SJSA1 (cell line): ENCODE measurements at places on chromosomes 12 and 14. TPM values are rescaled to one million over a fixed set of nuclear protein-coding genes. Genes with fewer than 3 reads are reported as not detected.

Gene NUP107
- 62.8 and 93.5 TPM in 2 replicates for total RNA-seq

Gene TMEM119
- 225 and 311 TPM in 2 replicates for total RNA-seq

- DNase-seq, result no peak
- H3K27ac ChIP-seq, result no peak overlapping the region
- no peaks in the 10 kb centered on the region for H3K36me3 ChIP-seq
- H3K4me3 ChIP-seq, result no peak overlapping the region
- H3K4me1 ChIP-seq, result peaks cover 3% of the 10 kb centered on the region; the same call in 1 of the 2 replicates
Measured at GRCh38 chr14:73800970-73801515, 50.6 kb upstream of the PTGR2 start.

DNA sequence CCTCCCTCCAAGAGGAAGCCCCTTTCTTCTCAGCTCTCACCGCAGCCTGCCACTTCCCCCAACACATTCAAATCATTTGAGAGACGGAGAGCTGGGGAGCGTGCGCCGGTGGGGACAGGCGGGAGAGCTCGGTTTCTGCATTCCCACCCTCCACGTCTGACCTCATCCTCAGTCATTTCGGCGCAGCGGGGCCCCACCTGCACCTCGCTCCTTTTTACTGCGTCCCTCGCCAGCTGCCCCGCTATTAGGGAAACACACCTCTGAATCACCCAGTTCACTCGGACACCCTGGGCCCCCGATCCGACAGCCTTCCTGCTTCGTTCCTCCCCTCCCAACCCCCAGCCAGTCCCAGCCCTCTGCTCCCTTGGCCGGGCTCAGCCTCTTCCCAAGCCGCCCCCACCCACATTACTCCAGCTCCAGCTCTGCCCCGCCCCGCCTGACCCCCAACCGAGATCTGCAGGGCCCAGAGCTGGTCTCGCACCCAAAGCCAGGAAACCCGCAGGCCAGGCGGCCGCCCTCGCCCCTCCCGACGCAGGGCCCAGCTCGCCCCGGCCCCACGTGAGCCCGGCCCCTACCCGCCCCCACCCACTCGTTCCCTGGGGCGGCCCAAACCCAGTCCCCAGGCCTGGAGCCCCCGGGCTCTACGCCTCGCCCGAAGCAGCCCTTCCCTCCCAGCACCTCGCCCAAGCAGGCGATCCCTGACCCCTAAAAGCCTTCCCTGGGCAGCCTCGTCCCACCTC, 783 bp downstream of the CORO1C start:
- H3K4me3 ChIP-seq, result peak overlapping the region; percentile 96
- H3K27me3 ChIP-seq, result no peaks in the 10 kb centered on the region
- peaks cover 49% of the 10 kb centered on the region for H3K4me1 ChIP-seq
- peak; percentile 75 for DNase-seq
- H3K27ac ChIP-seq, result peak overlapping the region; percentile 88

DNA sequence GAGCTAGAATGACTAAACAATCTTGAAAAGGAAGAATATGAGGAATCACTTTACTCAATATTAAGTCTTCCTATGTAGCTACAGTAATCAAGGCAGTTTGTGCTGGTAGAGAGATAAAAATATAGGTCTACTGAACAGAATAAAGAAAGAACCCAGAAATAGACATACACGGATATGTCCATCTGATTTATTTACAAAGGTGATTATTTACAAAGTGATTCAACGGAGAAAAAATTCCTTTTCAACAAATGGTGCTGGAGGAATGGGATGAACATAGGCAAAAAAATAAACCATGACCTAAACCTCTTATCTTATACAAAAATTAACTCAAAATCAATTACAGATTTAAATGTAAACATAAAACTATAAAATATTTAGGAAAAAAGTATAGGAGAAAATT, 36.6 kb downstream of the TAOK3 start:
- H3K27ac ChIP-seq, result peak overlapping the region; percentile 91
- H3K4me1 ChIP-seq, result peaks cover 33% of the 10 kb centered on the region
- H3K4me3 ChIP-seq, result no peak overlapping the region
- DNase-seq, result peak; percentile 43

Gene DPF3
- total RNA-seq, result 0.53 and 2.1 TPM in 2 replicates

Gene RFLNA
- not detected in 2 replicates for total RNA-seq

- no peak overlapping the region for H3K27ac ChIP-seq
- no peaks in the 10 kb centered on the region for H3K4me1 ChIP-seq
- no peaks in the 10 kb centered on the region for H3K27me3 ChIP-seq
- no peak overlapping the region for H3K4me3 ChIP-seq
Measured at GRCh38 chr14:91323671-91324605, 79.4 kb upstream of the GPR68 start.

DNA sequence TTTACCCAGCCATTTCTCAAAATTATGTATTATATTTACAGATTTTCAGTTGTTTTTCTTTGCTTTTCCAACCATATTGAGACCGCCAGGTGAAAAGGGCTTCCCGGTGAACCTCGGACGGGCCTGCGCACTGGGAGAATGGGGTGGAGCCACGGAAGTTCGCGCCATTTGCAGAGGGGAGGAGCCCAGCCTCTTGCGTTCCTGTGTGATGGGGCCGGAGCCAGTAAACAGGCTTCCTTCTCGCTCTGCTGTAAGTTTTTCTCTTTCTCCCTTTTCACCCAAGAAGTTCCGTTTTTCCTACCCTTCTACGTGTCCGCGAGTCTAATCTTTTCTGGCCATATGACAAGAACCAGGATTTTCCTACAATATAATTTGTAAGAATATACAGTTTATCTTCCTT, 1108.8 kb upstream of the SEL1L start:
- no peaks in the 10 kb centered on the region for H3K4me1 ChIP-seq
- DNase-seq, result no peak
- H3K4me3 ChIP-seq, result no peak overlapping the region
- no peaks in the 10 kb centered on the region for H3K27me3 ChIP-seq

- no peaks in the 10 kb centered on the region for H3K36me3 ChIP-seq
- no peak overlapping the region for H3K27ac ChIP-seq
- DNase-seq, result peak; percentile 97
- H3K4me1 ChIP-seq, result no peaks in the 10 kb centered on the region
- no peak overlapping the region for H3K4me3 ChIP-seq
Measured at GRCh38 chr12:48165089-48165981, 8.0 kb upstream of the ASB8 start.

GRCh38 chr12:15244926-15245325, 23.7 kb upstream of the RERG start:
- DNase-seq, result no peak
- H3K27ac ChIP-seq, result no peak overlapping the region
- H3K4me1 ChIP-seq, result no peaks in the 10 kb centered on the region

Gene ANKS1B
- not detected in 2 replicates for total RNA-seq

DNA sequence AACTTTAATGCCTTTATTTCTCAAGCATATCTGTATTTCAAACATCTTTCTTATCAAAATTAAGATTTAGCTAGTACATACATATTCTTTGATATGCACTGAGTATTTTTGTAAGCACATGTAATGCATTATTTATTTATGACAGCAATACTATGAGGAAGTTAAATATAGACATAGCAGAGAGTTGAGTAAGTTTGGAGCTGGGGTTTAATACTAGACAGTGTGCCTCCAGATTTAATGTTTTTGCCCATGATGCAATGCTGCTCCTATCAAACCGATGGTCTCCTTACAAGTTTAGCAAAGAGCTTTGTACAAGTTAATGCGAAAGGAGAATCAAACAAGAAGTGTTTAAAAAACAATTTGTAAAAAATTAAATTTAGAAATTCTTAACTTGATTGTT, 826.6 kb upstream of the MGAT4C start:
- DNase-seq, result no peak
- H3K4me3 ChIP-seq, result no peak overlapping the region
- H3K27ac ChIP-seq, result no peak overlapping the region
- no peaks in the 10 kb centered on the region for H3K27me3 ChIP-seq

GRCh38 chr12:68495336-68496070, 115.2 kb upstream of the RAP1B start:
- DNase-seq, result no peak
- peaks cover 11% of the 10 kb centered on the region for H3K4me1 ChIP-seq
- H3K27me3 ChIP-seq, result no peaks in the 10 kb centered on the region
- H3K36me3 ChIP-seq, result no peaks in the 10 kb centered on the region

Gene RPS6KL1
- total RNA-seq, result not detected in 2 replicates

DNA sequence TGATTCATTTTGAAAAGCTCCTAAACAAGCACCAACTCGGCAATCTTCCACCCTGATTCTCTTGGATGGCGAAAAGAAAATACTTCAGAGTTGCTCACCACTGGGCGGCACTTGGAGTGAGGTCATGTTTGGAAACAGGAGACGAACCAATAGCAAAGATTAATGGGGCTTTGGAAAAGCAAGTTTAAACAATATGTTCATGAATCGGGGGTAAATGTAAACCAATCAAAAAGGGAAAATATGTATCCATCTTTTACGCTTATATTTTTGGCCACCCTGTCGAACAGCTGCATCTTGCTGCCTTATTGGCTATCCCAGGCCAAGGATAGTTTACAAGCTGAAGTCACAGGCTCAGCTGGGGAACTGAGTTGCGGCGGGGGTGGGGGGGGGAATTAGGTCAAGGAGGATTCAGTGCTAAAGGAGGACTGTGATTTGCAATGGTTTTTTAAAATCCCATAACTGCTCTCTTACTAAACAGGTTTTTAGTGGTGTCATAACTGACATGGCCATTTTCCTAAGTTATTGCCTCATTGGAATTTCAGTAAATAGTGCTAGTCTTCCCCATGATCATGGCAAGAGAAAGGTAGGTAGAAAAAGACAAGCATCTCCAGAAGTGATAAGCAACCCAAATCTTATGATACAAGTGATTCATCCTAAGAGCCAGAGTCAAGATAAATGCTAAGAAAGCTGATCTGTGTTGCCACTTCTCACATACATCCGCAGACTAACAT, 210.6 kb downstream of the PHLDA1 start:
- H3K36me3 ChIP-seq, result no peaks in the 10 kb centered on the region
- H3K27ac ChIP-seq, result no peak overlapping the region
- DNase-seq, result no peak
- peaks cover 23% of the 10 kb centered on the region for H3K4me1 ChIP-seq
- H3K4me3 ChIP-seq, result no peak overlapping the region

Gene HOXC12
- total RNA-seq, result 8.6 and 11.0 TPM in 2 replicates

GRCh38 chr12:82873951-82874350, 187.2 kb downstream of the TMTC2 start:
- no peak for DNase-seq
- H3K27ac ChIP-seq, result no peak overlapping the region
- H3K4me1 ChIP-seq, result no peaks in the 10 kb centered on the region
- H3K27me3 ChIP-seq, result no peaks in the 10 kb centered on the region

- no peaks in the 10 kb centered on the region for H3K4me1 ChIP-seq
- no peak overlapping the region for H3K4me3 ChIP-seq
- H3K27me3 ChIP-seq, result no peaks in the 10 kb centered on the region
- DNase-seq, result no peak
Measured at GRCh38 chr14:101476916-101477553, 84.3 kb upstream of the DIO3 start.

Gene ARG2
- total RNA-seq, result 4.9 and 7.4 TPM in 2 replicates

Gene CD27
- total RNA-seq, result not detected in 2 replicates

- DNase-seq, result no peak
- no peak overlapping the region for H3K4me3 ChIP-seq
- H3K27me3 ChIP-seq, result no peaks in the 10 kb centered on the region
- no peaks in the 10 kb centered on the region for H3K36me3 ChIP-seq
- H3K27ac ChIP-seq, result no peak overlapping the region
- no peaks in the 10 kb centered on the region for H3K4me1 ChIP-seq
Measured at GRCh38 chr14:46053221-46053620, 598.4 kb downstream of the RPL10L start.

Gene NPAS3
- 0.26 TPM in 1 of 2 replicates, not detected in the other for total RNA-seq

GRCh38 chr14:74892745-74893144, 11.0 kb downstream of the DLST start:
- H3K36me3 ChIP-seq, result peaks cover 88% of the 10 kb centered on the region
- no peaks in the 10 kb centered on the region for H3K27me3 ChIP-seq
- no peak overlapping the region for H3K4me3 ChIP-seq
- no peak for DNase-seq

DNA sequence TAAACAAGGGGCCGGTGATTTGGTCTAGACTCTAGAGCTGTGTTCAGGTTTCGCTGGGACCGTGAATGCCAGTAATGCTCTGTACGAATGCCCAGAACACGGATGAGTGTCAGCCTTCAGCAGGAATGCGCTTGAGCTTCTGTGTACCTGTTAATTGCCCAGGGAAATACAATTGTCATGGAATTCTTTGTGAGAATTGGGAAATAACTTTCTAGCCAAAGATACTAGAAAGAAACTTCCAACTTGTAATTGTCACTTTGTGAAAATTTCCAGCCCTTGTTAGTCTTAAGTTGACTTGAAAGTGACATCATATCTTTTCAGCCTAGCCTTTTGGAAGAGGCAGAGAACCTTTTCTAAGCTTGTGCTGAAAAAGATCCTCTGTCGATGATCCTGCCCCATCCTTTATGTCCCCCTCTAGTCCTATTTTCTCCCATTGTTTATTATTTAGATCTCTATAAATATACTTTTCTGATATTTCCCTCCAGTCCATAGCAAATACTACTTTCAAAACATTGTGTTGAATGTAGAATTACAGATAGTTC, 2.7 kb downstream of the CHST11 start:
- no peak overlapping the region for H3K4me3 ChIP-seq
- H3K27me3 ChIP-seq, result peaks cover 25% of the 10 kb centered on the region
- H3K4me1 ChIP-seq, result peaks cover 24% of the 10 kb centered on the region
- DNase-seq, result no peak
- H3K27ac ChIP-seq, result no peak overlapping the region

DNA sequence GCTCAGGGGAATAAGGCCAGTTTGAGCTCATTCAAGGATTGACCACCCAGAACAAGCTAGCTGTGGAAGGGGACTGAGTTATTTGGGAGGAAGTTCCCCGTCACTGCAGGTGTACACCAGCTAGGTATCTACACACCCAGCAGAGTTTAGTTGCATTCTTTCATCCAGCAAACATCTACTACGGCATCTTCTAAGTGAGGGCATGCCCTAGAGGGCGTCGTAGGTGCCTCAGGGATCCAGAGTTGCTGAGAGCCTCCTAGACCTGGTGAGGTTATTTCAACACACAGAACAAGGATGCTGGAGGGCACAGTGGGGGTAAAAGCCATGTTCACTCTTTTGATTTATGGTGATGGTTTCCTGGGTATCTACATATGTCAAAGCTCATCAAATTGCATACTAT, 149.6 kb downstream of the KSR2 start:
- H3K36me3 ChIP-seq, result no peaks in the 10 kb centered on the region
- no peak overlapping the region for H3K27ac ChIP-seq
- no peak overlapping the region for H3K4me3 ChIP-seq
- no peaks in the 10 kb centered on the region; the same call in 1 of the 2 replicates for H3K27me3 ChIP-seq
- no peak for DNase-seq
- H3K4me1 ChIP-seq, result no peaks in the 10 kb centered on the region

DNA sequence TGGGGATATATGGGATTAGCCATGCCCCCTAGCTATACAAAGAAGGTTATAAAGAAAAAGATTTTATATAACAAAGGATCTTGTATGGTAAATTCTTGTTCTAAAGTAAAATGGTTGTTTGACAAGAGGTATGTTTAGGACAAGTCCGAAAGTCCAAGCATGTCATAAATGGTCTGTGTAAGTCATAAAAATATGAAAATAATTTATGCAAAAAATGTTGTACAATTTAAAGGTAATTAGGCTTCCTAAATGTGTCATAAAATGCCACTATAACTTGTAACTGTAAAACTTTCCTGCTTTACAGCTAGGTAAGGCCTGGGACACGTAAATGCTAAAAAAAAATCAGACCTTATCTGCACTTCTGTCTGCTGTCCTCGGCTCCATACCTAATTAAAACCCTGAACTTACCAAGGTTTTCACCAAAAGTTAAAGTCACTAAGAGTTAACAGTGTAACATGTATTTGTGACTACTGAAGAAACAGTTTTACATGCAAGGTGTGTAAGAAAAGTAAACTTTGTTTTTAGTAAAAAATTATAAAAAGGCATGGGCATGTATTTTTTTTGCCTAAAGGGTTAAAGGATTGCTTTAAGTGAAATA, 110.0 kb upstream of the RESF1 start:
- no peaks in the 10 kb centered on the region for H3K36me3 ChIP-seq
- H3K4me1 ChIP-seq, result no peaks in the 10 kb centered on the region
- no peak for DNase-seq

- H3K36me3 ChIP-seq, result no peaks in the 10 kb centered on the region
- H3K27ac ChIP-seq, result no peak overlapping the region
- no peak overlapping the region for H3K4me3 ChIP-seq
Measured at GRCh38 chr14:35412272-35413056, 7.9 kb upstream of the NFKBIA start.

Gene SYT10
- total RNA-seq, result not detected in 2 replicates
